ENCODE measurements at places on chromosomes 4 and X. TPM values are rescaled to one million over a fixed set of nuclear protein-coding genes. Genes with fewer than 3 reads are reported as not detected.

Gene NPFFR2
- total RNA-seq: not detected

Gene VCX3B
- not detected for total RNA-seq

Gene MAGEC1
- not detected for total RNA-seq

Gene MAGEA4
- not detected for total RNA-seq

Gene SORBS2
- total RNA-seq: under 0.01 TPM

DNA sequence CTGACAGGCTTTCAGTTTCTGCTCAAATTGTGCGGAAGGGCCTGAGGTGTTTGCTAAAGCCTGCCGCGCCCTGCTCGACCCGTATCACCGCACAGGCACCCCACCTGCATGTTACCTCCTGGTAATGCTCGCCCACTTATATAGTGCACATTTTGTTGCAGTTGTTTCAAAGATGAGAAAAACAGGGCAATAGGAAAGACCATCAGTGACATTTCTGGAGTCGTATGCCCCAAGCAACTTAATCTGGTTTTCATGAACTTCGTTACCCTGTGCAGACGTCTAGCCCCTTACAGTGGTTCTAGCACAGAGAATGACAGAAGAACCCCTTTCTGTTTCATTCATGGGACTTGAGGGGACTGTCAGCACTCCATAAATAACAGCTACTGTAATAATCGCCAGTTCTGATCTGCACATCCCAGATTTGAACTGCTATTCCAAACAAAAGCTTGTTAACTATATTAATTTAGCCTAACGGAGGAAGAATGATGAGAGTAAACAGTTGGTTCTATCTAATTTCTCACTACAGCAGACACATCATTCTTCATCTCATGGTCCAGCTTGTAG, 940 bp upstream of the DCTD start:
- DNase-seq: no peak

DNA sequence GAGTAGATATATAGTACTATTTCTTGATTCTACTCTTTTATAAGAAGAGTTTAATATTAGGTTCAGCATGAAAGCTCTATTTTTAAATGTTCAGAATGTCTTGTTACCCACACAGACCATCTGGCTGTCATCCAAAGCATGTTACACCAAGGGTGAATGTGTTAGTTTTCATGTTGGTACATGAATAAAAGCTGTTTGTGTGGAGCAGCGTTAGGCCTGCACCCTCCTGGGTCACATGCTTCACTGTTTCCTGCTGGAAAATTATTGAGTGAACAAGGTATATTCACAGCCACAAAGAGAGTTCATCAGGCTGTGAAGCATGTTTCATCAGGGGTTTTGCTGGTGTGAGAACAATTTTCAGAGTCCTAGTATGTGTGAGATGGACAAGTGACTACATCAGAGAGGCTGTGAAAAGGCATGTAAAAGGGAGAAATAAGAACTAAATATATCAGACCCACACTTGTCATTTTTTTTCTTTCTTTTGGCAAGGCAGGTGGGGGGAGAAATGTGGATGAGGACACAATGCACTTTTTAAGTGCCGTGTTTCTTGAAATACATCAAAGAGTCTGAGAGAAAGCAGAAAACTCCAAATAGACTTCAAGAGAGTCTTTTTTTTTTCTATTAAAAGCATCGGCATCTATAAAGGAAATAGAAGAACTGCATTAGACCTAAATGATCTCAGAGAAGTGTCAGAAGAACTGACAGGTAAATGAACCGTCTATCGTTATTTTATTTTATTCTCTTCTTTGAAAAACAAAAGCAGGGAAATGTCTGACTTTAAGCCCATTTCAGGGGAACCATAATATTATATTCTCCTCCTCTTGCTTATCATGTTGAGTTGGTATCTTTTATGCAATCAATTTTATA, 2429.7 kb downstream of the PCDH7 start:
- DNase-seq: no peak

DNA sequence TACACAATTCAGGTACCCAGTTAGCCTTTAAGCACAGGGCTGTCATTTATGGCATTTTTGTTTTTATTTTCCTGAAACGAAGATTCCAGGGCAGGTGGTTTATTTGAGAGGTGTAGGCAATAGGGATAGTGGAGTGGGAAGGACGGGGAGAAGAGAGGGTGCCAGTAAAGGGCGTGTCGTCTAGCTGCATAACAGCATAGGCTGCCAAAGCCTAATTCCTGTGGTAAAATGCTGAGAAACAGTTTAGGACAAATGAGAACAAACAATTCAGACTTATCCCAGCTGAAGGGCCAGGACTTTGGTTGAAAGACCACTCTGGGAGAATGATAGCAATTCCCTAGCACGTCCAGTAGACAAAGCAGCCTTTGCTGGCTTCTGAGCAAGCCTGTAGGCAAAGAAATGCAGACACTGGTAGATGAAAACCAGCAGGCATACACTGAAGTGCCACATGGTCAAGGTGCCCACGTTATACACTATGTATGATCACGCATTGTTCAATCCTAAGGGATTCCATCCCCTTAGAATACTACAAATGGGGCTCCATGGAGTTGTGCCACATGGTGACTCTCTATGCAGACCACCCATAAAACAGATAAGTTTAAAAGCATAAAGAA, 70.6 kb downstream of the PKD2 start:
- no peak for DNase-seq

GRCh38 chr4:38785041-38785790, 2.4 kb upstream of the TLR10 start:
- DNase-seq: no peak

DNA sequence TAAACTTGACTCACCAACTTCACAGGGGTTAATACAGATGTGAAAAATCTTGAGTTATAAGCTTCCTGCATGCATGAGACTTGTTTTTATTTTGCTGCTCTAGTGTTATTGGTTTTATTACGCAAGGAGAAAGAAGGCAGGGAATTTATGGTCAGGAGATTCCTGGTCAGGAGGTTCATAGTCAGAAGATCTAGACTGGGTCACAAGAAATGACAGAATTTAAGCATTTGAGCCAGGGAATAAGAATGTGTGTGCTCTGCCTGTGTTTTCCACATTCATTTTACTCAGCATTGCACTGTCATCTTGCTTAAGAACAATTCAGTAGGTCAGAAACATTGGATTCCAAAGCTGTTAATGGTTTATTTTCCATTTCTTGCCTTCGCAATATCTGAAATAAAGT, 2522.1 kb downstream of the ARAP2 start:
- DNase-seq: no peak

- no peak for DNase-seq
Measured at GRCh38 chr4:148283665-148284064, 158.5 kb downstream of the NR3C2 start.

DNA sequence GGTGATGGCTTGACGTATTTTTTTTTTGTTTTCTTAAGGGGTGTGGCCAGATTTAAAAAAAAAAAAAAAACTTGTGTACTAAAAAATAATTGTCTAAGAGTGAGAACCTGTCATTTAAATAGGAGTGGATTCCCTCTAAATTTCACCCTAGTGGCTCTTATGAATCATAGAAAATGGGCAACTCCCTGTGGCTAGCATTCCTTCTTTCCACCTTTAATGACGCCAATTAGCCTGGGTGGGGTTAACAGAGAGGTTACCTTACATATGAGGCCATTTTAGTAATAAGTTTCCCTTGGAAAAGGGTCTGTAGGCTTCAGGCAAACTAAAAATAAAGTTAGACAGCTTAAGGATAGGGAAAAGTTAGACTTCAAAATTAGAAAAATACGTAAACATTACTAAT, 223.5 kb upstream of the FAM241A start:
- DNase-seq: no peak

GRCh38 chr4:176838601-176839433, 46.1 kb upstream of the VEGFC start:
- no peak for DNase-seq

GRCh38 chr4:1082215-1083182, 30.9 kb downstream of the RNF212 start:
- DNase-seq: no peak

Measured in hematopoietic multipotent progenitor cell (in vitro differentiated cells).